NCI-H1048 (cell line): ENCODE measurements at places on chromosomes 5 and 9.

- DNase-seq, result no peak
Observed at GRCh38 chr5:133291524-133291923, 239.7 kb downstream of the HSPA4 start.

DNA sequence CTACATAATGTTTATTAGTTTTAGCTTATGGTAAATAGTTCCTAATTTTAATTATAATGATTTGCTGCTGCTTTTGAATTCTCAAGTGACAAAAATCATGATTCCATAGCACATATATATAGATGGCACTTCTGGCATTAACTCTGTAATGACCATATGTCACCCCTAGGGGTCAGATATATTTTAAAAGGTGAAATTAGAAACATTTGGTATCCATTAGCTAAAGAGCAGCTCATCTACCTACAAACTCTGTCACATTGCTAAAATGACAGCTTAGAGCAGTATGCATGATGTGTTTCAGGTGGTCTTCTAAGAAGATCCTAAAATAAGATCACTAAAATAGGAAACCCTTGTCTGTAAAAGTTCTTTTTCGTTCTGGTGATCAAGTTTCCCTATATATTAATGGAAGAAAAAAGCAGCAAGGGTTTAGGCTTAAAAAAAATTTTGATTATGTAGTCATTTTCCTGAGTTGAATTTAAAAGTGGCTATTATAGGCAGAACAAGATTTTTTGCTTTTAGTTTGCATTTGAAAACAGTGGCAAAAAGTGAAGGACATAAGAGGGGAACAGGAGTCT is 157.7 kb upstream of the POU5F2 start:
- DNase-seq, result no peak

GRCh38 chr5:16934123-16934522 is 2.0 kb downstream of the MYO10 start:
- no peak for DNase-seq

DNA sequence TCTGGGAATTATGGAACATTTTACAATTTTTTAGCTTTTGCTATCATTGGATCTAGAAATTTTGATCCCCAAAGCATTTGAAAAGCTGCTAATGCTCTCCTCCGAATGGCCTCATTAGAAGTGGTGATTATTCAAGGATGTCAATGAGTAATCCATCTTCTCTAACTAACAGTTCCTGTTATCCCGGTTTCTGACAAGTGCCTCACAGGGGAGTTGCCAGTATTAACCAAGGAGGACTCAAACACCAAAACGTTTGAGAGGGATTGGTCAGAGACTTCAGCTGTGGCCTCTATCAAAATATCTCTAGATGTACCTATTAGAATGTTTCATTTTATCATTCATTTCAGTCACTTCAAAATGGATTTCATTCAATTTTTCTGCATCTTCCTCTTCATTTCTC is 208.3 kb upstream of the ITGA1 start:
- no peak for DNase-seq

- DNase-seq, result no peak
Observed at GRCh38 chr5:150599917-150600511, 40.4 kb upstream of the SYNPO start.

DNA sequence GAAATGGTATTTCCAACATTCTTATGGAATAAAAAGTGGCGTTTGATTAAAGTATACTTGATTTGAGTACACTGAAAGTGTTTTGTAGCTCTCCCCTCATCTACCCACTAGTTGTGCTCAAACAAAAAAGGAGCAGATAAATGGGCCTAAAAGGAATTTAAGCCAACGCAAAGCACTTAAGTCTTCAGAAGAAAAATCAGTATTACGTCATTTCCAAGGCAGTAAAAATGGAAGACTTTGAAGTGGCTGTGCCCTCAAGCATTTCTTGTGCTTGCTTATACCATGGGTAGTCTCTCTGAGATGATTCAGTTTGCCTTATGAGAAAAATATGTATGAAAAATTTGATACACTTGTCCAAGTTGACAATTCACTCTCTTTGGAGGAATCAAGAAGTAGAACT is 279.9 kb upstream of the CD180 start:
- no peak for DNase-seq

GRCh38 chr9:94622087-94622800 is 17.1 kb downstream of the FBP1 start:
- DNase-seq, result no peak

- DNase-seq, result no peak
Observed at GRCh38 chr5:122498163-122498562, 186.1 kb downstream of the SNCAIP start.

GRCh38 chr9:132214027-132214622 is 52.3 kb downstream of the NTNG2 start:
- no peak for DNase-seq

GRCh38 chr5:58490402-58491050 is 709 bp upstream of the GAPT start:
- no peak for DNase-seq

GRCh38 chr9:16398691-16399090 is 471.8 kb downstream of the BNC2 start:
- DNase-seq, result no peak

DNA sequence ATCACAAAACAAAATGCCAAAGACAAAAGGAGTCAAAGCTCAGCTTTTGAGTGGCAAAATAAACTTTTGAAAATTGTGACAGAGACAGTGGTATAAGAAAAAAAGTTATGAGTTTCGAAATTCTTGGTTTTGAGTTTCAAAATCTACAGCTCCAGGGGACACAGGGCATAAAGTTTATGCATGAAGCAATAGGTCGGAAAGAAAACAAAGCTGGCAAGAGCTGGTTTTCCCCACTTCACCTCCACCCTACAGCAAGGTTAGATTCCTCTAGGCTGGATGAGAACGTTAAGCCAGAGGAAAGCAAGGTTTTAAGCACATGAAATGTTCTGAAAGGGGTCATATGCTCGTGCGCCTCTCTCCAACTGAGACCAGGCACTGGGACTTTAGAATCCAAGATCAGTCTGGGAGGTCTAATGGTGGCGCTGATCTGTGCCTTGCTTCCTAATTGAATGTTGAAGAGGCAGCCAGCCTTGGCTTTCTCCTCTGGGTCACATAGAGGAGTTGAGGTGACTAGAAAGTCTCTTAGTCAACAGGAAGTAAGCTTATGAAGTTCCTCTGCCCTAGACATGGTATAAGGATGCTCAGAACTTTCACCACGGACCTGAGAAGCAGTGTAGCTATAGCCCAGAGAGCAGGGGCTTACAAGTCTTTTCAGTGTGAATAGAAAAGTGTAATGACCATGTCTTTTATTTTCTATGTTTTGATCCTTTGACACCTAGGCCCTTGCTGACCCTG is 167.7 kb upstream of the DMAC1 start:
- DNase-seq, result no peak

DNA sequence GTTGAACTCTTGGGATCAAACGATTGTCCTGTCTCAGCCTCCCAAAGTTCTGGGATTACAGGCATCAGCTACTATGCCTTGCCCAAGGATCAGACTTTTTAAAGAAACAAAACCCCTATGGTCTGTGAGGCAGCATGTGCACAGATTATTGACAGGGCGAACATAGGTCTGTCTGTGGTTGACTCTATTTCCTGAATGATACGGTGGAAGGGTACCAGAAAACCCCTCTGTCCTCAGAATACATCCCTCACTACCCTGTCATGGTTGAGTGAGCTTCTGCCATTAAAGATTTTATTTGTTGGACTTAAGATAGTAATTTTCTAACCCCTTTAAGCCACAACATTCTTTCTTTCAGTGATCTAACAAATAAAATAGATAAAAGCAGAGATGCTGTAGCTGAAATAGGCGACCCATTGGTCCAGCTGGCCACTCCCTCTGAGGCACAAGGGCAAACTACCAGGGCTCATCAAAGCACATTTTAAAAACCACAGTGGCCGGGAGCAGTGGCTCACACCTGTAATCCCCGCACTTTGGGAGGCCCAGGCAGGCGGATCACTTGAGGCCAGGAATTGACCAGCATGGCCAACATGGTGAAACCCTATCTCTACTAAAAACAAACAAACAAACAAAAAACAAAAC is 84.9 kb upstream of the ANKRD55 start:
- no peak for DNase-seq
